ENCODE measurements at places on chromosomes 2 and 18.

GRCh38 chr2:196489371-196489770, 150.1 kb upstream of the CCDC150 start:
- DNase-seq = no peak

GRCh38 chr2:9483107-9483506, 8.8 kb downstream of the IAH1 start:
- no peak for DNase-seq

- no peak for DNase-seq
These were observed 176.5 kb upstream of the DCC start for GRCh38 chr18:52163478-52163877.

GRCh38 chr2:43155851-43156411, 70.5 kb downstream of the ZFP36L2 start:
- DNase-seq = no peak

DNA sequence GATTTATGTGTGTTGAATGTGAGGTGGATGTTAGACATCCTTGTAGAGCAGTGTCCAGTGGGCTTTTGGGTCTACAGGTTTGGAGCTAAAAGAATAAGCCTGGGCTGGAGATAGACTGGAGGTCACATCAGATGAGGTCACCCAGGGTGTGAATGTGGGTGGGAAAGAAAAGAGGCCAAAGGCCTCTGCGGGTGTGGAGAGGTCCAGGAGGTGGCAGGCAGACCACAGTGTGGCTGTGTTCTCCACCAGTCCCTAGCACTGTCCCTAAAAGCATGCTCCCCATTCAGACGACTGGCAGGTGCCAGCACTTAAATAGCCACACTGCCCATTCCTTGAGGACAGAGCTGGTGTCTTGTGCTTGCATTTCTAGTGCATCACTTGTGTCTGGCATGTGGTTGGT, 4.1 kb downstream of the ATG4B start:
- no peak for DNase-seq

DNA sequence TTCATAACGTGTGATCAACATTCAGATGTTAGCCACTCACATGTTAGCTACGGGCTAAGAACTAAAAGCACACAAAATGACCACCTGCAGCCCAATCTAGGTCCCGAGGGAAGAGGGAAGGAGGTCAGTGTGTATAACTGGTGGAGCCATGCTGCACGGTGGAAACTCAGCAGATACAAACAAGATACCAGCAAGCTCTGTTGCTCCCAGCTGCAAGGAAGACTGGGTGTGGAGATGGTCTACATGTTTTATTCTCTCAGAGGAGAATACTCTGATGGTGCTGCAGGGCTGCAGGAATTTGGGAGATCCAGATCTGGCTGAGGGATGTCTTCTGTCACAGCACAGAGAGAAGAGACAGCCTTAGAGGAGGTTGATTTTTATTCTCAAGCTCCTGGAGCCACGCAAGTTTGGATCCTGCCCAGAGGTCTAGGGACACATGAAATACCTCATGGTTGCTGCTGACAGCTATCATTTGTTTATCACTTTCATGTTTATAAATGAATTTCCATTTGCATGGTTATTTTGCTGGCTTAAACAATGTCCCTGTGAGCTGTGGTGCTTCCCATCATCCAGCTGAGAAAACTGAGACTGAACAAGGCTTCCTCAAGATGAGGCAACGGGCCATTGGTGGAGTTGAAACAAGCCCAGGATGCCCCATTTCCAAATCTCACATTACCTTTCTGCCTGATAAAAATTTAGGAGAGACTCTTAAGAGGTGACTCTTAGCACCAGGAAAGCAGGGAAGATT, 30.9 kb downstream of the RNF144A start:
- no peak for DNase-seq

GRCh38 chr2:200703127-200703925, 108.4 kb upstream of the BZW1 start:
- peak; percentile 77 for DNase-seq

DNA sequence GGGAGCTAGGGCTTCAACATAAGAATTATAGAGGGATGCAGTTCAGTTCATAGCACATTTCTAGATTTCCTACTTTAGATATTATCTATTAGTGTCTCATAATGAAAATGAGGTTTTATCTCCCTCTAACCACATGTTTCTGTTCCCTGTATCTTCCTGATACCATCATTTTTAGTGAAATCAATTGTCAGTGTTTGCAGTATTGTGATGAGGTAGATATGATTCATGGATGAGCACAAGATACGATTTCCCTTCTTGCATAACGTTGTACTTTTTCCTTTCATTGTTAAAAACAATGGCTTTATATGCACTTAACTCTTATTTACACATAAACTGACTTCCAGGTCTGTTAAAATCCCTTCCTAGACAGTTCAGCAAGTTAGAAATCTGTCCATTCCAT, 211.4 kb downstream of the ZBTB7C start:
- no peak for DNase-seq

- DNase-seq = no peak
These were observed 222.6 kb upstream of the CTAGE1 start for GRCh38 chr18:22640281-22640842.

GRCh38 chr2:21535826-21536225, 412.1 kb downstream of the TDRD15 start:
- DNase-seq = no peak

- no peak for DNase-seq
These were observed 1.2 kb downstream of the TCF7L1 start for GRCh38 chr2:85134255-85134895.

DNA sequence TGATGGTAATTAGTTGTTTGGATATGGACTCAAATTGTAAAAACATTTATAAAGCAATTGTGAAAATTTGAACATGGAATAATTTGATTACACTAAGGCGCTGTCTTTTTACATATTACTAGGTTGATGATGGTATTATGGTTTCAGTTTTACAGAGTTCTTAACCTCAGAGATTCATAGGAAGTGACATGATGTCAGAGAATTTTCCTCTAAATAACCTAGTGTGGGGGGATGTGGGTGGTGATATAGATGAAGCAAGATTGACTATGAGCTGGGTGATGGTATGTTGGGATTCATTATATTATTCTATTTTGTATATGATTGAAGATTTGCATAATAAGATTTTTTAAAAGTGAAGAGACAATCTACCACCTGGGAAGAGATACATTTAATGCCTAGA, 45.9 kb upstream of the ATP5MC3 start:
- no peak for DNase-seq

DNA sequence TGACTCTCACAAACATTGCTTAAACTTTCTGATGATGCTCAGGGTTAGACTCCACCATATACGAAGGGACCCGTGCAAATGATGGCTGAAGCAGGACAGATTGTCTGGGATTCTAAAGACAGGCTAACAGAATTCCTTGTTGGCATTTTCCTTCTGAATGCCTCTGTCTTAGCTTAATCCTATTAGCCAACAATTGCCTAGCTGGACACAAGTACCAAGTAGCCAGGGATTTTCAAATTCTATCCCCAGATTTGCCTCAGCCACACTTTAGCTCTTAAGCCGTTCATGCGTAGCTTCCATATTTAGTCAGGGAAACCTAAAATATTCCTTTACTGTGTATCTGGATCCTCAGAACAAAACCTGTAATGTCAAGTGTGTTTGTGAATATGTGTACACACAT, 40.0 kb downstream of the COL4A3 start:
- DNase-seq = no peak

All from hematopoietic multipotent progenitor cell treated with erythropoietin and hydrocortisone succinate and interleukin-3 and kit ligand, for 6 days (in vitro differentiated cells).